Stimulated activated CD4-positive, alpha-beta T cell treated with anti-CD3 and anti-CD28 coated beads, Interleukin-12 subunit alpha, Interleukin-12 subunit beta, amount 100 ng/mL, for 24 hours (primary cell): ENCODE measurements at places on chromosomes 5 and 9.

GRCh38 chr5:173627271-173627670, 10.8 kb upstream of the BOD1 start:
- no peak for DNase-seq

DNA sequence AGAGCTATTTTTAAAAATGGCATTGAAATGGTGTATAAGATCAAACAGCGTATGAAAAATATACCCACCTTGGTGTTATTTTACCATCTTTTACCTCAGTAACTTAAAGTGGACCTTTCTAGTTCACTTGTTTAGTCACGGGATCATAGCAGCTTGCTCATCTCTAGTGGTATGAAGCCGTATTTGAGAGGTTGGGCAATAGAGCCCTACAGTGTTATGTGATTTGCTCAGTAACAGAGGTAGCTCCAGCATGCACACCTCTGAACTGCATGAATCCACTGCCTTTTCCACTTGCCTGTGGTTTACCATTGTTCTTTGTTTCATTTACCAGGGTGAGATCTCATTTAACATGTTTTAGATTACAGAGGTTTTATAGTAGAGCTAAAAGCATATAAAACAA, 134.4 kb downstream of the ATG10 start:
- DNase-seq = no peak

- DNase-seq = no peak
Observed at GRCh38 chr9:92187989-92188714, 72.9 kb upstream of the SPTLC1 start.

GRCh38 chr5:39661026-39661779, 236.4 kb upstream of the DAB2 start:
- DNase-seq = no peak

DNA sequence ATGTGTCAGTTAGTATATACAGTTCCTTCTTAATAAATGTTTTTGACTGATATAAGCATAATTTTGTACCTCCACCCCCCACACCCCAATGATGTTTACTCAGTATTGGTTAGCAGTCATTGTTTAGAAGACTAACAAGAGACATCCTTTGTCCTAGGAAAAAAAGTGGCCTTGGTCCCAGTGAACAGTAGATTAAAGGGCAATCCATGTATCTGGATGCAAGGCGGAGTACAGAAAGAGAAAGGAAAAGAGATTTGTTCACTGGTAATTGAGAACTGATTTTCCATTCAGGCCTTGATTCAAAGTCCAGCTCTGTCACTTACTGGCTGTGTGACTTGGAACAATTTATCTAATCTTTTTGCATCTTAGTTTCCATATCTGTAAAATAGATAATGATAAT, 4.6 kb downstream of the RALGPS1 start:
- DNase-seq = no peak

DNA sequence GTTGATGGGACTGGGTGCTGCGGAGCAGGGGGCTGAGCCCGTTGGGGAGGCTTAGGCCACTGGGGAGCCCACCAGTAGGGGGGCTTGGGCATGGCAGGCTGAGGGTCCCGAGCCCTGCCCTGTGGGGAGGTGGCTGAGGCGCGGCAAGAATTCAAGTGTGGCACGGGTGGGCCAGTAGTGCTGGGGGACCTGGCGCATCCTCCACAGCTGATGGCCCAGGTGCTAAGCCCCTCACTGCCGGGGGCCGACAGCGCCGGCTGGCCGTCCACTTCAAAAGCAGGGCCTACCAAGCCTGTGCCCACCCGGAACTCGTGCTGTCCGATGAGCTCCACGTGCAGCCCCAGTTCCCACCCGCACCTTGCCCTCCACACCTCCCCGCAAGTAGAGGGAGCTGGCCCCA, 917.5 kb downstream of the TAF11L14 start:
- DNase-seq = no peak

DNA sequence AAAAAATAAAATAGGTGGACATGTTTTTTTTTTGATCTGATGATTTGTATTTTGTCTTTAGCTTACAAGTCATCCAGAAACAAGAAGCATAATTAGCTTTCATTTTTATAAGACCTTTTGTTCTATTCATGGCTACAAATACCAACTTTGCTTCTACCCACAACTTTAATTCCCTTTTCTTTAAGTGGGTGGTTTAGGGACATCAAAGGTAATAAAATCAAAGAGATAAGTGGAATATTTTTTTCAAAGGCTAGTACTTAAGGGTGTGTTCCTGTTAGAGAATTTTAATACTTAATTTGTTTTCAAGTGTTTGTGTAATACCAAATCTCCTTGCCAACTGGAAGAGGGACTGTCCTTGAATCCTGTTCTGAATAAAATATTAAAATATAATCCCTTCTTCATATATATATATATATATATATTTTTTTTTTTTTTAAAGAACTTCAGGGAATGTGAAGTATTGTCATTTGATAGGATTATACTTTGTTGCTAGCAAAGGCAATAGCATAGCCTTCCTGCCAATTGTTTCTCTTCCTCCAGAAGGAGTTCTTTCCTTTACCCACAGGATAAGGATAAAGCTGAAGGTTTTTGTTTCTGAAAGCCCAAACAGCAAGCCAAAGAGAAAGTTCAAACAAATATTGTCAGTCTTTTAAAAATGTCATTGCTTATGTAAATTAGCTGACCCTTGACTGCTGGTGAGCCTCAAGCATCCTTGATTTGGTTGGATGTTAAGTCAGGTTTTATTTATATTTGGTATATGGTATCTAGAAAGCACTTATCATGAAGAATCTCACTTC, 108.9 kb downstream of the PAM start:
- DNase-seq = no peak

GRCh38 chr9:33040792-33041431, 15.8 kb downstream of the DNAJA1 start:
- DNase-seq = no peak

DNA sequence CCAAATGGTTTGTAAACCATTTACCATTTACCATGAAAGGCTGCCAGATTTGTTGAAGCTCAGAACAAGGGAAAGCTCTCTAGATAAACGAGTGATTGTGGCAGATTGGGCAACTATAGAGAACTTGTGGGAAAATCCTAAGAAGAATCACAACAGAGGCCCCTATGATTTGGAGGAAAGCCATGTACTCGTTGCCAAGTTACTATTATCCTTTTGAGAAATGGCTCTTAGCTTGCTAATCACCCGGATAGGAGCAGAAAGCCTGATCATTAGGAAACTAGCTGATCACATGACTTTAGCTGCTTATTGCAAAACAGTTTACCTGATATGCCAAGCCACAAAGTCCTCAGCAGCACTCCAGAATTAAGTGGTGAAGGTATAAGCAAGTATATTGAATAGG, 23.5 kb upstream of the ATG10 start:
- DNase-seq = no peak

GRCh38 chr5:153797484-153797883, 241.2 kb downstream of the FAM114A2 start:
- DNase-seq = no peak

- DNase-seq = no peak
Observed at GRCh38 chr9:124595743-124596142, 88.5 kb upstream of the NR5A1 start.

DNA sequence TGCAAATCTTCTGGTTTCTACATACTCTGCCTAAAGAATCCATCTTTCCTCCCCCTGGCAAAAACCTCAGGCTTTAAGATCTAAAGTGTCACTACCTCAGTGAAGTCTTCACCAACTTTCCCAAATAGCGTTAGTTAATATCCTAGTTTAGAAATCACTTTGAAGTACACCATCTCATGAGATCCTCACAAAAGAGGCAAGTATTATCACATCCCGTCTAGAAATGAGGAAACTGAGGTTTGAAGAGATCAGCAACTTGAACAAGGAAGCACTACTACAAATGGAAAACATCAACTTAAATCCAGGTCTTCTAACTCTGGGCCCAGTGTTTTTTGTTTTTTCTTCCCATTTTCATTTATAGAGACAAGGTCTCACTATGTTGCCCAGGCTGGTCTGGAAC, 4.6 kb downstream of the AP3B1 start:
- no peak for DNase-seq

DNA sequence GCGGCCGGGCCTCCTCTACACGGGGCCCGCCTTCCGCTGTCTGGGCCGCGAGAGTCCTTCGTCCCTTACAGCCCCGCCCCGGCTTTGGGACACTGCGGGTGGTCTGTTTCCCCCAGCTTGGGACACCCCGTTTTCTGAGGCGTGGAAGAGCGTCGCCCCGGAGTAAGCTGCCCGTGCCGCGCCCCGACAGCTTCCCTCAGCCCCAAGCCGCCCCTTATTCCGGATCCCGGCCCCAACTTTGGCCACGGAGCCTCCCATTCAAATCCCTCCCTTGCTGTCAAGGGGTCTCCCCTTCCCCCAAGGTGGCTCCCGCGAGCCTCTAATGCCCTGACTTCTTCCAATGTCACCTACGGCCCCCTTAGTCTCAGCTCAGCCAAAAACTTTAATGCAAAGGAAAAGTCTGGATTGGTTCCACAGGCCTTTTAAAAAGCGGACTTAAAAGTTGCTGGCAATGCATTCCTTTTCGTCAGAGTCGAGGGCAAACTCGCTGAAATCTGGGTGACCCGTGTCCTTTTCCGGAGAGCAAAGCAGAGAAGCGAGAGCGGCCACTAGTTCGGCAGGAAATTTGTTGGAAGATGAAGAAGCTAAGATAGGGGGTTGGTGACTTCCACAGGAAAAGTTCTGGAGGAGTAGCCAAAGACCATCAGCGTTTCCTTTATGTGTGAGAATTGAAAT, 19.8 kb downstream of the EXOSC2 start:
- no peak for DNase-seq

DNA sequence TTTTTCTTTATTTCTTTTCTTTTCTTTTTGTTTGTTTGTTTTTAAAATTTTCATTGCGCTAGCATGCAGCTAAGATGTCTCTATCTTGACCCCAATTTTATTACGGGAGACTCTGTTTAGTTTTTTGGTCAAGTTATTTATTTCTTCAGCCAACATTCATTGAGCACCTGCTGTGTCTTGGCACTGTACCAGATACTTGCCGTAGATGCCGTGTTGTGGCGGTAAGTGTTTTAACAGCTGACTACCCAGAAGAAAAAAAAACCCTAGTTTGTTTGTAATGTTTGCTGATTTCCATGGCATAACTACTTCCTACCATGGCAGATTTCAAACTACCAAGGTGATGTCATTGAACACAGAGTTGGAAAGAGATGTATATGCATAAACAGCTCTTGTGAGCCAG, 65.0 kb downstream of the UGCG start:
- no peak for DNase-seq
